LHCN-M2 (cell line): ENCODE measurements at places on chromosomes 11 and 22. TPM values are rescaled to one million over a fixed set of nuclear protein-coding genes. Genes with fewer than 3 reads are reported as not detected.

Gene OR51A2
- total RNA-seq: not detected in 2 replicates

Gene LARGE2
- total RNA-seq: not detected in 2 replicates

DNA sequence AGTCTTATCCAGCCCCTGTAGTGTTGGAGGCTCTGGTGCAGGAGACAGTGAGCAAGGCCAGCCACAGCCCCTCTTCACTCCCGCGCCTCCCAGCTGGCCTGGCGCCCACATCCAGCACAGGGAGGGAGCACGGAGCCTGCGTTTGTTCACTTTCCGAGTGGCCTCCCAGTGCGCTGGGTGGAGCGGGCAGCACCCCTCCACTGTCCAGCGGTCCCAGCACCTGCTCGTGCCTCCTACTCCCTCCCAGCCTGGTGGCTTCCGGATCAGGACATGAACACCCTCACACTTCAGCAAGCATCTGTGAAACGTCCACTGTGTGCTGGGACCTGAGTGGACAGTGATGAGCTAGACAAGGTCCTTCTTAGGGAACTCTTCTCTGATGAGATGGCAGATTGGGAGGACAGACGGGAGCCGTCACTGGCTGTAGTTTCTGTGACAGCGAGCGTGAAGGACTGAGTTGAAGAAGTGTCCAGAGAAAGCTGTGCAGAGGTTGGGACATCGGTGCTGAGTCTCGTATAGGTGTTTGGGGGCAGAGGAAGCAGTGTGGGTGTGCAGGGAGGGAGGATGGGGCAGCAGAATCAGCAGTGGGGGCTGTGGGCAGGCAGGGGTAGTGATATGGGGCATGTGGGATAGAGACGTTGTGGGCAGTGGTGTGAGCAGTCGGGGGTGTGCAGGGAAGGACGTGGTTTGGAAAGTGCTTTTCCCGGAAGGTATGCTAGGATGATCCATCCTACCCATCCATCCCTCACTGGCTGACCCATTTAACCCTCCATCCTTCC, 256.8 kb downstream of the TBC1D22A start:
- no peak for DNase-seq

GRCh38 chr11:6635082-6635932, 16.1 kb upstream of the TPP1 start:
- peak; percentile 86 for DNase-seq

DNA sequence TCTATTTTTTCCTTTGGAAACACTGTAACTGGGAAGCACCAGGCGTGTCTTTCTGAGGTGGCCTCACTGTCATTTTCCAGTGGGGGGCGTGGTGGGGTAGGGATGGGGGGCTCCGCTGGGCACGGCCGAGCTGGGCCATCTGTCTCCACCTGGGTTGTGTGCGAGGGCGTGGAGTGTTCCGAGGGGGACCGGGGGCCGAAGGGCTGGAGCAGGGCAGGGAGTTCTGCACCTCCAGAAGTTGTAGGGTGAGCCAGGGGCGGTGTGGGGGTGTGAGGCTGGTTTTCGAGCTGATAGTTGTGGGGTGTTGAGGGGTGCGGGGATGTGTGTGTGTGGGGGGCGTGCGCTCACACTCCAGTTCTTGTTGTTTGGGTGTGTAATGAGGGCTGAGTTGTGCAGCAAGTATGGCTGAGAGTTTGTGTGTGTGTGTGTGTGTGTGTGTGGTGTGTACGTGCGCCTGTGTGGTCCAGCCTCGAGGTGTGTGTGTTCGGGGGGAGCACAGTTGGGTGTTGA, 10.8 kb downstream of the YPEL4 start:
- no peak for DNase-seq

DNA sequence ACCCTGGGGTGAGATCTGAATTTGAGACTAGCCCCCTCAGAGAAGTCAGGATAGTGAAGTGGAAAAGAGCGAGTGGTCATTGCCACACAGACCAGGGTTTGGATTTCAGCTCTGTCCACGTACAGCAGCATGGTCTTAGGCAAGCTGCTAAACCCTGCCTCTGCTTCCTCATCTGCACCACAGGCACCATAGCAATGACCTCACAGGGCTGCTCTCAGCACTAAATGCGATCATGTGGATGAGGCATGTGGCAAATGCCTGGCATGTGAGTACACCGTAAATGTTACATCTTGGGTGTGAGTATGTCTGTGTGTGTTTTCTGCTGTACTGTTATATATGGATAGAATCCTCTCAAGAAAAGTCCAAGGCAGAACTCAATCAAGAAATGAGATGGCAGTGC, 15.8 kb downstream of the NAV2 start:
- no peak for DNase-seq

DNA sequence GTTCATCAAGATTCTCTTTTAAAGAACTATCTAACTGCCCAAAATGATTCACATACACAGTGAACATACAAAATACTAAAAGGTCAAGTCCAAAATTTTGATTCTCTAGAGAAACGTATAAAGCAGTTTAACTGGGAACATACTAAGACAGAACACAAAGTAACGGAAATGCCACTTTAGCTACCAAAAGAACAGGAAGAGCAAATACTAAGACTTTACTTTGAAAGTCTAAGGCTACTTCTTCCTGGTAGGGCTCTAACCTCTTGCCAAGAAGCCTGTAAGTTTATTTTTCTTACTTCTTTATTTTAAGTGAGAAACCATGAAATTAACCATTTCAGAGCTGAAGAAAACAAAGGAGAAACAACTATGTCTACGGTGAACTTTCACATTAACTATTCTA, 6.2 kb downstream of the PICALM start:
- DNase-seq: no peak
